ENCODE measurements at places on chromosomes 11 and 22. TPM values are rescaled to one million over a fixed set of nuclear protein-coding genes. Genes with fewer than 3 reads are reported as not detected.

The PHF21B gene
- 8.8 TPM for total RNA-seq

The GUCY1A2 gene
- total RNA-seq = 97.8 TPM

The THY1 gene
- total RNA-seq = 60.9 TPM

The FGF4 gene
- not detected for total RNA-seq
